ENCODE measurements at places on chromosomes 13 and 19.
A peak's percentile ranks its signal among the peaks of the same experiment; 100 is the strongest.

GRCh38 chr19:610801-611480 lies 21.3 kb downstream of the HCN2 start:
- peak; percentile 59 for DNase-seq

DNA sequence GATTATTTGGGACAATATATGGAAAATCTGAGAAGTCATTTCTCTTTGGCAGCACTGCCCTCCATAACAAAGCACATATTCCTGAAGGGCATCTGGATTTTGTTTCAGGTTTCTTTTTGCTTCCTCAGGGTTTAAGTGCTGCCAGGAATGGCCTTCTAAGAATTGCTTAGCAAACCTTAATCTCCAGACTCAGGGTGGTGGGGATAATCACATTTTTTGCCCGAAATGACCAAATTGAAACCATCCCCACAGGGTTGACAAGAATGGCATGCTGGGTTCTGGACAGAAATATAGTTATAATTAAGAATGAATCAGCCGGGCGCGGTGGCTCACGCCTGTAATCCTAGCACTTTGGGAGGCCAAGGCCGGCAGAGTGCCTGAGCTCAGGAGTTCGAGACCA lies 6.4 kb upstream of the CDADC1 start:
- DNase-seq = no peak

DNA sequence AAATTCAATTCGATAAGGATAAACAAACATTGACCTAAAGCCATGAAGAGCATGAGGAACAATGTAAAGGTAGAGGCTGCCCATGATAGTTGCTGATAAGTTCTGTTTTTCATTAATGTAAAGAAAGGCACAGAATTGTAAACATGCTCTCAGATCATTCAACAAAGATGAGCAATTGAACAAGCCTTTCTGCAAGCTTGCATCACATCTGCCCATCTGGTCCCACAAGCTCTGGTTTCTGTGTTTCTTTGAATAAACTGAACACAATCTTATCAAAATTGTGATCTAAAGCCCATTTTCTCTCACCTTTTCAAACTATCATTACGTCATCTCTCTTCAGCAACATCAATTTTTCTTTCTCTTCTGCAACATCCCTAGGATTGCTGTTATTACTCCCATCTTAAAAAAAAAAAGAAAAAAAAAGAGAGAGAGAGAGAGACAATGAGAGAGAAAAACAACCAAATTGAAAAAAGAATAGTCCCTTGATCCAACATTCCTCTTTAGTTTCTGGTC lies 487.2 kb upstream of the GPC6 start:
- no peak for DNase-seq

GRCh38 chr19:6963937-6964336 lies 57.3 kb downstream of the MBD3L2B start:
- DNase-seq = no peak

- DNase-seq = no peak
Measured at GRCh38 chr13:46516599-46517338, 36.2 kb upstream of the LRCH1 start.

- DNase-seq = no peak
Measured at GRCh38 chr19:29450306-29450705, 75.5 kb upstream of the VSTM2B start.

DNA sequence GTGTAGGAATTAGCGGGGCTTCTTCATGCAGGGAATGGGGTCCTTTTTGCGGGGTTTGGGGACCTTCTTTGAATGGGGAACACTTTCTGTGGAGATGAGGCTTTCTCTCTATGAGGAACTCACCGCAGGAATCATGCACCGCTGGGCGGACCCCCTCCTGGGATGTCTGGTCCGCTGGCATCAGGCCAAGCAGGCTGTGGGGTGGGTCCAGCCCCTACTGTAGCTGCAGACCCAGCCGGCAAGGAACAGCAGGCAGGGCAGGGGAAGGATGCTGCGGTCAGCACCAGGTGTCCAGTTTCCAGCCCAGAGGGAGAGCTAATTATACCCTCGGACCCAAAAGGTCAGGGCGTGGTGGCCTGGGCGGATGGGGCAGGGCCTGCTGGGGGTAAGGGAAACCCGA lies 1.8 kb downstream of the MYBPC2 start:
- no peak for DNase-seq

GRCh38 chr13:79846386-79846785 lies 365.4 kb downstream of the NDFIP2 start:
- no peak for DNase-seq

GRCh38 chr13:106685143-106685542 lies 117.2 kb upstream of the ARGLU1 start:
- DNase-seq = no peak

DNA sequence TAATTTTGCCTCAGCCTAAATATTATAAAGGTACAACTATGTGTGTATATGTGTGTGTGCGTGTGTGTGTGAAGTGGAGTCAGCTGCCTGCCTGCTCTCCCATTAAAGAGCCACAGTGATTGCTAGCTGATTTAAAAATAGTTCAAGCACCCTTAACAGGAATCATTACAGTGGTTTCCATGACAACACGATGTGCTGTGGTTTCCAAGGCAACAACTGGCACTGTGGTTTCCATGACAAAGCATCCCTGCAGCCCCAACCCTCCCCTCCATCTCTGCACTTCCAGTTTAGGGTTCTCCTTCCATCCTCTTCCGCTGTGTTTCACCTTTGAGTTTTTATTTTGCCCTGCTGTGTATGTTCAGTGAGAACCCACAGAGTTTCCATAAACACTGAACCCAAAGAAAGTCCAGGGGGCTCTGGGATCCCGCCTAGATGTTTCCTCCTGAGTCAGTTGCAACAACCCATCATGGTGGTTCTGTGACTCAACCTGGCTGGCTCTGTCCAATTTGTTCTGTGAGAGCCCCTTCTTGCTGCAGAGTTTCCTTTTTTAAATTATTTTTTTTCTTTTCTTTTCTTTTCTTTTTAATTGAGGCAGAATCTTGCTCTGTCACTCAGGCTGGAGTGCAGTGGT lies 7.1 kb upstream of the PNMA8A start:
- DNase-seq = no peak

DNA sequence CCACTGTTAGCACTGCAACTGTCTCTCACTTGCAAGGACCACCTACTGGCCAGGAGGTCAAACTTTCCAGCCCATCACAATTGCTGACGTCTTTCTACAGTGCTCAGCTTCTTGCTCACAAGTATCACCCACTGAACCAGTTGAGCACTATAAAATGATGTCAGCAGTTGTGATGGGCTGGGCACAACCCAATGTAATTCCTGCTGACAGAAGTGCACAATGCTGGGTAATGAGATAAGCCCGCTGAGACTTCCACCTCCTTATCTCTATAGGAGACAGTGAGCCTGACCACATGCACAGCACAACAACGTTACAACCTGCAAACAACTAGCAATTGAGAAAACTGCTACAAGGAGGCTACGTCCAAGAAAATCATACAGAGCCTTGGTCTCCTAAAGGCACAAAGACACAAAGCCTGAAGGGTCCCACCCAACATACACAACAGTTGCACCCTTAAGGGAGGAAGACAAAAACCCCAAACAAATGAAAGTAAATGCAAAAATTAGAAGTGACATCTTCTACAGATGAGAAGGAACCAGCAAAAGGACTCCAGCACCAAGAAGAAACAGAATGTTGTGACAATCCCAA lies 273.2 kb downstream of the LIG4 start:
- no peak for DNase-seq

GRCh38 chr13:85816413-85816812 lies 17.2 kb upstream of the SLITRK6 start:
- DNase-seq = no peak

DNA sequence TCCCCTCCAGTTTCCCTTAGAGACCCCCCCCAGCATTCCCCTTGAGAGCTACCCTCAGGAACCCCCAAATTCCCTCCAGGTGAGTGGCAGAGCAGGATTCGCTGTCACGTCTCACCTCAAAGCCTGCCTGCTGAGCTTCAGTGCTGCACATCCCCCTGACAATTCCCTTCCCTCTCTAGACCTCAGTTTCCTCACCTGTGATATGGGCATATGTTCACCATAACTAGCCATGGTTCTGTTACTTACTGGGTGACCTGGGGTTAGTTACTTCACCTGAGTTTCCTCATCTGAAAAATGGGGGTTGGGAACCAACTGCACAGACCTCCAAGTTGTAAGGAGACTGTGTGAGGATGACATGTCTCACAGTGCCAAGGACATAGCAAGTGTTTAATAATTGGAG lies 75.5 kb downstream of the RYR1 start:
- DNase-seq = no peak

DNA sequence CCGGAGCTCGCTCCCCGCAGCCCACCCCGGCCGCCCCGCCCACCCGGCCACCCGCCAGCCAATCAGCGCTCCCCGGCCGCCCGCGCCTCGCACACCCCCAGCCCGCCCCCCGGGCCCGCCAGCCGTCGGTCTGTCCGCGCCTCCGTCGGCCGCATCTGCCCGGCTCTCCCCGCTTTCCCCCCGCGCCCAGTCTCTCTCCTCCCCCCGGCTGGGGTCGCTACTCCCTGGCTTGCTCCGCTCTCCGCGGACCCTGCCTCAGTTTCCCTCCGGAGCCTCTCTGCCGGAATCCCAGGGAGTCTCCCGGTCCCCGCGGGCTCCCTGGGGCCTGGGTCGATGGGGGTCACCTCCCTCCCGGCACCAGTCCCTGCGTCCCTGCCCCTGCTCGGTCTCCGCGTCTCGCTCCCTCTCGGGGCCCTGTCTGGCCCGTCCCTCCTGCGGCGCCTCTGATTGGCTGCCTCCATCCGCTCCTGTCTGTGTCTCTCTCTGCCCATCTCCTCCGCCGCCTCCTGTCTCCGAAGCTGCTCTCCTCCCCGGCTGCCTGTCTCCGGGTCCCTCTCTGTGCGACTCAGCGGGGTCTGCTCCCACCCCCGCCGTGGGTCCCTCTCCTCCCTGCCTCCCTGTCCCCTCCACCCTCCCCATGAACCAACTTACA lies 484 bp downstream of the IL11 start:
- peak; percentile 94 for DNase-seq

- no peak for DNase-seq
Measured at GRCh38 chr19:14686411-14686810, 3.4 kb upstream of the ZNF333 start.

DNA sequence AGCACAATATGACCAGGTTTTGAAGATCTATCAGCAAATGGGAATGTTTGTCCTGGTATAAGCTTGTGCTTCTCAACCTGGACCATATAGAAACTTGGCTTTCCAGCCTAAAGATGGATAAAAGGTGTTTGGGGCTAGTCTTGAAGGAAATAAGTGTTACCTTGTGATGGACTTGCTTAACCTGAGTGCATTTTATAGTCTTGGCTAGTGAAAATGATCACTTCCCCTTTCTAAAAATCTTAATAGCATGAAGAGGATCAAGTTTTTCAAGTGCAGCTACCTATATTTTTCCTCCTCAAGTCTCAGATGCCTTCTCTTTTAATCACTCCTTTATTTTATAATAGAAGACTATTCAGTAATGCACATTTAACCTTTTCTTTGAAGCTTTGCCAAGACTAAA lies 919.8 kb upstream of the SLITRK1 start:
- no peak for DNase-seq

DNA sequence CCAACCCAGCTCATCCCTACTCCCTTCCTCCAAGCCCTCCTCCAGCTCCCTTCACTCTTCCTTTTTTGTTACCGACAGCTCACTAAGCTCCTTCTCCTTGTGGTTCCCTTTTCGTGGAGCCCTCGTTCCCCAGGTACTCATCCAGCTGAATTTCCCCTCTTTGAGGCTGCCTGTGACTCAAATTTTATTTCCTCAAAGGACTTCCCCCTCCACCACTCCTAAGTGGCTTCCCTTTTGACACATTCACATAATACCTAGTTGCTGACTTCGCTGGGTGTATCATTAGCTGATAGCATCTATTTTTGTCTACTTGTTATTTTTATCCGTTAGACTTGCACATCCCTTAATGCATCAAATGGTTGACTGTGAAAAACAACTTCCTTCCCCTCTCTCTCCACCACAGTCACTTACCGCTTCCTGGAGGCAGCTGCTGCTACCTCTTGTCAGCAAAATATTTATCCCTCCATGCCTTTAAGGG lies 14.5 kb downstream of the FFAR2 start:
- DNase-seq = no peak

- DNase-seq = peak; percentile 80
Measured at GRCh38 chr19:42091742-42092141, 15.8 kb downstream of the ZNF574 start.

DNA sequence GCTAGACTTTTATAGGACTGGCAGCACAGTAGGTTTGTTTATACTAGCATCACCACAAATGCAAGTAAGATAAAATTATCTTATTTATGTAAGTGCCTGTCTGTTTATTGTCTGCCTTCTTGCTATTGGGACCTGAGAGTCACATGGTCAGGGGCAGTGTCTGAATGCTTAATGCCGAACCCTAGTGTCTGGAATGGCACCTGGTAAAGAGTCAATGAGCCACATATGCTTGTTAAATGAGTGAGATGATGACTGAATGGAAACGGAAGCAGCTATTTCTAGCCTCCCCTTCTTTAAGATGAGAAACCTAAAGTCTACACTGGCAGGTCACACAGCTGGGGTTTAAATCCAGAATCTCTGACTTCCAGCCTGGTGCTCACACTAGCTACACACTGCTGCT lies 92.2 kb downstream of the STOML3 start:
- DNase-seq = no peak

GRCh38 chr13:99955747-99956472 lies 15.7 kb downstream of the ZIC5 start:
- peak; percentile 73 for DNase-seq

DNA sequence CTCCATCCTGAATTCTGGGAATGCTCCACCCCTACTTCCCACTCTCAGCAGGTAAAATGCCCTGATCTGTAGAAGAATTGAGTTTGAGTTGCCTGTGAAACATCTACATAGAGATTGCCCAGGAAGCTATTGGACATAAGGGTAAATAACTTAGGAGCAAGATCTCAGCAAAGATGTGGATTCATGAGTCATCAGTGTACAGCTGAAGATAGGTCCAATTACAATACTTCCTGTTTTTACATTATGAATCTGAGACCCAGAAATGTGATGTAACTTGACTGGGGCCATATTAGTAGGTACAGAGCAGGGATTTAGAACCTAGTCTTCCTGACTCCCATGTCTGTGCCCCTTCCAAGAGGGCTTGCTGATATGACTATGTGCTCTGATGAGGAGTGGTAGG lies 79.4 kb upstream of the FNDC3A start:
- no peak for DNase-seq

- DNase-seq = no peak
Measured at GRCh38 chr19:16620018-16620417, 8.0 kb downstream of the MED26 start.

- DNase-seq = peak; percentile 78
Measured at GRCh38 chr13:29743201-29743786, 107.1 kb downstream of the UBL3 start.

DNA sequence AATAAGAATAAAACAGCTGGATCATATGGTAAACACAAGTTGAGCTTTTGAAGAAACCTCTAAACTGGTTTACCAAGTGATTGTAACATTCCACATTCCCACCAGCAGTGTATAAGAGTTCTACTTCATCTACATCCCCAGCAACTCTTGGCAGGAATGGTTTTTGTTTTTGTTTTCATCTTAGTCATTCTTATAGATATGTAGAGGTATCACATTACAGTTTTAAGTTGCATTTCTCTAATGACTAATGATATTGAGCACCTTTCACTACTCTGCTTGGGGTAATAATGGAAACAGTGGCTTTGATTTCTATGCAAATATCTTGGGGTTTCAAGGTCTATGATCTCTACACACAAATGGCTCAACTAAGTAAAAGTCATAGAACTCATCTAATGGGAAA lies 614.5 kb downstream of the TBC1D4 start:
- DNase-seq = no peak

Measured in AG20443 (cell line).